ENCODE measurements at places on chromosomes 2 and 18.

DNA sequence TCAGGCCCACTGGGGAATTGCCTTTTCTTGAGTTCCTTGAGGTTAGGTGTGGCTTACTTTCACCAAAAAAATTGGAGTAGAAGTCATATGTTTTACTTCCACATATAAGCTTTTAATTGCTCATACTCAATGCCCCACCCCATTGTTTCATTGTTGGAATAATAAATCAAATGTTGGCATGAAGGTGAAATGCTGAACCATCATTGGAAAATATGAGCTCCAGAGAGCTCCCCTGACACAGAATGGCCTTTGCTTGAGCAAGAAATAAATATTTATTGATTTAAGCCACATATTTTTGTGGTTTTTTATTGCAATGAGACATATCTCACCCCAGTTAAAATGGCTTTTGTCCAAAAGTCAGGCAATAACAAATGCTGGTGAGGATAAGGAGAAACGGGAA, 167.3 kb upstream of the SRD5A2 start:
- no peak for DNase-seq

GRCh38 chr2:20436716-20437470, 10.0 kb upstream of the RHOB start:
- DNase-seq: no peak

DNA sequence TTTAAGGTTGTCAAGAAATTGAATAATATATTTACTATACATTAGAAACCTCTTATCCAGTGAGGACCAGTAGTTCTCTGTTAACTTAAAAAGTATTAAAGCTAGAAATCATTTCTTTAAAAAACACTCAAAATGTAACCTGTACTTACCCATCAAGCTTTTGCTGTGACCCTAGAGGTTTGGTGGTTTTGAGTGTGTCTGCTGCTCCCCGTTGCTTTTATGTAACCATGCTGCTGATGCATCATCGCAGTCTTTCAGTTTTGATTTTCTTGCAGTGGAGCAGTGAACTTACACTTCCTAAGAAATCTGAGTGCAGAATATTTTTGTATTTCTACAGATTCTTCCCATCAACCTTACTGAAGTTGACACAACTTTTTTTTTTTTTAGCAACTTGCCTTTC, 34.2 kb downstream of the MRPS9 start:
- DNase-seq: no peak

DNA sequence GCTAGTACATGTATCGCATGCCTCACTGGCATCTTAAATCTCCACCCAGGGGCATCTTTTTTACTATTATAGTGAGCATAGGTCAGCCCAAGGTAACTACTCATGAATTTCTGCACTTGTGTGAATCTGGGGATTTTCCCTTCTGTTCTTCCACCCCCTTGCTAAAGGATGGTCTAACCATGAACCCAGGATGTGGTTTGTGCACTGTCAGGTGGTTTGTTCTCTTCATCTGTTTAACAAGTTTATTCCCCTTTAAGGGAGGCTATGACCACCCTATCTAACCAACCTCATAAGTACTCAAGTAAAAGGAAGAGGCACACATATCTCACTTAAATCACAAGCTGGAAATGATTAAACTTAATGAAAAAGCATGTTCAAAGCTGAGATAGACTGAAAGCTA, 243.0 kb downstream of the RPRM start:
- no peak for DNase-seq

GRCh38 chr18:34707670-34708069, 2.4 kb upstream of the DTNA start:
- DNase-seq: peak; percentile 29

GRCh38 chr18:27735117-27735516, 441.8 kb downstream of the CDH2 start:
- no peak for DNase-seq

GRCh38 chr2:199197448-199197847, 260.3 kb downstream of the SATB2 start:
- no peak for DNase-seq

DNA sequence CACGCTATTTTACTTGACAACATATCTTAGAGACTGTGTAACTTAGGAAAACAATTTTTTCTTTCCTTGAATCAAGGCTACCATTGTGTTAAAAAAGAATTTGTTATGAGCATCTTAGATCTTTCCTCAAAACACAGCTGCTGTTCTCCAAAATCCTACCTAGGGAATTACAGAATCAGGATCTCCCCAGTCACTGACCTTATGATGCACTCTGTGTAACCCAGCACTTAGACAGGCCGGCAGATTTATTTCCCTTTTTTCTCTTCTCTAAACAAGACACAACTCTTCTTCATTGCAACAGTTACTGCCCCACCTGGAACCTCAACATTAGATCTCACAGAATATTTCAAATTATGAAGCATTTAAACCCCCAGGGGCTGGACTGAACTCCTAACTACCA, 13.5 kb upstream of the C2orf15 start:
- no peak for DNase-seq

DNA sequence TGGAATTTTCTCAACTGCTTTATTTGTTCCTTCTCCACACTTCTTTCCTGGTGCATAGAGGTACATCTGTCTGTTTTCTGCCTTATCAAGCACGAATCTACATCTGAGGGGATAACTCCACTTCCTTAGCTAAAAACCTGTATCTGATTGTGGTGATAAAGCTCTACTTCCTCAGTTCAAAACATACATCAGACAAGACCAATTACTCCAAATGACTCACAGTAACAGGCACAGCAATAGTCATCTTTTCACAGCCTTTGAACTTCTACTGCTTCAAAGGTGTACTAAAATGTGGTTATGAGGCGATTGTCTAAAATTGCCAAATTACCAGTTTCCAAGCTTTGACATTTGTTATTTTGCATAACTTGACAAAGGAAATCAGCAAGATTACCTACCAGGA, 803.6 kb upstream of the ZEB2 start:
- DNase-seq: no peak

- no peak for DNase-seq
These were observed 160.7 kb downstream of the ALPK2 start for GRCh38 chr18:58468191-58468590.

DNA sequence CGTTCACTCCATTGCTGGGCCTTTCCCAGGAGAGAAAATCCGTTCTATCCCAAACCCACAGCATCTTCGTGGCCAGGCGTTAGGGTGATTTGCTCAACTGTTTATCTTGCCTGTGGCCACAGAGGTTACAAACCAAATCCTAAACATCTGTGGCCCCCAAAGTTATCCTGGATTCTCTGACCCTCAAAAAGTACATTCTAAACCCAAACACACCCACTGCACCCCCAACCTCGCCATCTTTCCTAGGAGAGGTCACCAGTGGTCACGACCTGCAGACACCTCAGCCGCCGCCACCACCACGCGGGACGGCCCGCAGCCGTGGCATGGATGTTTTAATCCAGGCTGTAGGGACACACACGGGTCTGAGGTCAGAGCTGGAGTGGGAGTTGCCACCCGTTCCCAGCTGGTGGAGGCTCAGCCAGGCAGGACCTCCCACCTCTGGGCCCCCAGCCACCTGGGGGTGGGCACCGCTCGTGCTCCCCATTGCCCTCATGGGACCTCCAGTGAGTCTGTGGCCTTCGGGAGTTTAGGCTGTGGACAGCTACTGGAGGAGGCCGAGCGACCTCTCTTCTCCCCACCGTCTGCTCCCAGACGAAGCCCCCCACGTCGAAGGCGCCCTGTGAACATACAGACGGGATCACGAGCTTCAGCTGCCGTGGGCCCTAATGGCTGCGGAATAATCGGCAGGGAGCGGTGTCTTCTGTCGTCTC, 72.0 kb downstream of the KCNG2 start:
- no peak for DNase-seq

- no peak for DNase-seq
These were observed 1.7 kb upstream of the SLC3A1 start for GRCh38 chr2:44273596-44273995.

GRCh38 chr2:4693266-4693665, 989.9 kb downstream of the DCDC2C start:
- no peak for DNase-seq

Measured in neural progenitor cell (in vitro differentiated cells).